Dorsolateral prefrontal cortex (tissue), 122 donors: ENCODE measurements at places on chromosomes 16 and 17.

GRCh38 chr17:45573924-45574770 is 83.6 kb upstream of the PLEKHM1 start:
- no peak for DNase-seq

DNA sequence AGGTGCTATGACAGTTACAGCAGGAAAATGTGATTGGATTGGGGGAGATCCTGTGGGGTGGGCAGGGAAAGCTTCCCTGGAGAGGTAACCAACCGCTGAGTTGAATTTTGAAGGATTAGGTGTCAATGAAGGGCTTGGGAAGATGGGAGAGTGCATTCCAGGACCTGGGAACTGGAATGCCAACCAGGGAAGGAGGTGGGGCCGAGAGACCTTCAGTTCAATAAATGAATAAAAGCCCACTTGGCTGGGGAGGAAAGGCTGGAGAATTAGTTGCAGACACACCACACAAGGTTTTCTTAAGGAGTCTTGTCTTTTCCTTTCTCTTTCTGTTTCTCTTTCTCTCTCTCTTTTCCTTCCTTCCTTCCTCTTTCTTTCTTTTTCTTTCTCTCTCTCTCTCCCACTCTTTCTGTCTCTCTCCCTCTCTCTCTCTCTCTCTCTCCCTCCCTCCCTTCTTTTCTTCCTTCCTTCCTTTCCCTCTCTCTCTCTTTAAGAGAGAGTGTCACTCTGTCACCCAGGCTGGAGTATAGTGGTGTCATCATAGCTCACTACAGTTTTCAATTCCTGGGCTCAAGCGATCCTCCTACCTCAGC is 3.3 kb downstream of the USP43 start:
- DNase-seq = no peak

DNA sequence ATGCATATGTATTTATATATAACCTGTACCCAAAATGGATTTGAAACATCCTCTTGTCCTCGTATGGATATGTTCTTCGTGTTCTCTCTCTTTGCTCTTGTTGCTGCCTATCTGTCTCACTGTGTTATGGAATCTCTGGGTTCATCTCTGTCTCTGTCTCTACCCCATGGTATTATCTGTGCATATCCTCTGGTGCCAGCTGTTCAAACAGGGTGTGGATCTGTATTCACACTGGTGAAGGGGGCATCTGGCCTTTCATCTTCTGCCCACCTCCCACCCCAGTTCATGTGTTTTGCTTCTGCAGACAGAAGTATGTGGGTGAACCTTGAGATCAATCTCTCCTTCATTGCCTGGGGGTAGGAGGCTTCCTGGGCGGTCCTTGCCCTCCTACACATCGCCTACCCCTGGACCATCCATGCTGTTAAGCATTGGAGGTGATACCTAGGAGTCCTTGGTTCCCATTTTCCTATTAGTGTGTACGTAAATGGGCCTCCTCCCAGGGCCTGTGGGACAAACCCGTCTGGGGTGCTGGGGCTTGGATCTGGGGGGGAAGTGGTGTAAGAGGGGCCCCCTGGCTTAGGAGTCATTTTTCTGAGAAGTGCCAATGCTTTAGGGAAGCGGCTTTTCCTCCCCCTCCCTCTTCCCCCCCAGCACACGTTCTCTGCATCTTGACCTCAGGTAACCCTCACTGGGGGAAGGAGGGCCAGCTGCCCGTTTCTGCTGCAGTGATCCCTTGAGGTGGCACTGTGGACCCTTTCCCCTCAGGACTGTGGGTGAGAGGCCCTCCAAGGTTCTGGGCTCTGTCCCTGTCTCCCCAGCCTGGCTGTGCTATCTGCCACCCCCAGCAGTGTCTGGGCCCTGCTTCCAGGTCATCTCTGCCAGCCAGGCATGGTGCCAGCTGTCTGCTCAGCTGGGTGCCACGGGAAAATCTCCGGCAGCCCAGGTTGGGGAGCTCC is 21.1 kb downstream of the RARA start:
- DNase-seq = no peak

- no peak for DNase-seq
Measured at GRCh38 chr17:68807998-68808772, 147.0 kb downstream of the ABCA8 start.

GRCh38 chr17:37826497-37827430 is 81.9 kb upstream of the HNF1B start:
- DNase-seq = no peak

DNA sequence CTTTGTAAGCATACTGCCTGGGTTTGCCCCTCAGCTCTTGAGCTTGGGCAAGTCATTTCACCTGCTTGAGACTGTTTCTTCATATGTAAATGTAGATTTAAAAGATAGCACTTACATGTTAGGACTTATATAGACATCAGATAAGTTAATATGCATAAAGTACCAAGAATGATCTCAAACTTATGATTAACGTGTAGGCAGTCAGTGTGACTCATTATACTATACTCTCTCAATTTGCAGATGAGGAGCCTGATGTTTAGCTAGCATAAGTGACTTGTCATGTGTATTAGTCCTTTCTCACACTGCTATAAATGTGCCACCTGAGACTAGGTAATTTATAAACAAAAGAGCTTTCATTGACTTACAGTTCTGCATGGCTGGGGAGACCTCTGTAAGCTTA is 690.5 kb downstream of the KCNJ2 start:
- DNase-seq = no peak
